H1 (cell line): ENCODE measurements at places on chromosomes 1 and 21. TPM values are rescaled to one million over a fixed set of nuclear protein-coding genes. Genes with fewer than 3 reads are reported as not detected.

DNA sequence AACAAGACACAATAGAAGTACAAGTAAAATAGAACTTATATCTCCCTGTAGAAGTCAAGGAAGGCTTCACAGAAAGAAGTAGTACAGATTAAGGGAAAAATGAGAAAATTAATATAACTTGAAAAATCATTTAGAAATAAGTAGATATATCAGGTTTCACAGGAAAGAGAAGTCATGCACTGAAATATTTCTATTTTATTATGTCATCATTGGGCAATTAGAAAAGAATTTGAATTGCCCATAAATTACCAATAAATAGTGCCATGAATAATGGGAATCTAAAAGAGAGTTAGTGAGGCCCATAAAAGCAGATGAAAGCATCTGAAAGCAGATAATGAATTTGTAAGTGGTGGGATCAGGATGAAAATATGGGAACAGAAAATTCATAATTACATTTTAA is 1597.8 kb downstream of the PLA2G4A start:
- H3K36me3 ChIP-seq: no peaks in the 10 kb centered on the region
- no peaks in the 10 kb centered on the region for H3K4me1 ChIP-seq
- H3K27ac ChIP-seq: no peak overlapping the region

DNA sequence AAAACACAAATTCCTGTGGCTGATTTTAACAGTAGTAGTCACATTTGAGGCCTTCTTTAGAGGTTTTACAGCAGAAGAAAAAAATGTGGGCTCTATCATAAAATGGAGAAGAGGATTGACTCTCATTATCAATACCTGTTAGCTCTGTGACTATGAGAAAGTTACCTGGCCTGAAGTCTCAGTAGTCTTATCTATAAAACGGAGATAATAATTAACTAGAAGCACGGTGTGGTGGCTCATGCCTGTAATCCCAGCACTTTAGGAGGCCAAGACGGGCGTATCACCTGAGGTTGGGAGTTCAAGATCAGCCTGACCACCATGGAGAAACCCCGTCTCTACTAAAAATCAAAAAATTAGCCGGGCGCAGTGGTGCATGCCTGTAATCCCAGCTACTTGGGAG is 90.4 kb upstream of the PLPPR4 start:
- DNase-seq: no peak
- H3K4me1 ChIP-seq: no peaks in the 10 kb centered on the region
- no peaks in the 10 kb centered on the region for H3K36me3 ChIP-seq
- H3K4me3 ChIP-seq: no peak overlapping the region

- DNase-seq: no peak
- H3K4me3 ChIP-seq: no peak overlapping the region
- no peaks in the 10 kb centered on the region for H3K27me3 ChIP-seq
- H3K27ac ChIP-seq: no peak overlapping the region
These were observed 125.3 kb downstream of the RPS6KC1 start for GRCh38 chr1:213176341-213176740.

NBL1 gene
- total RNA-seq: 9.7 and 10.4 TPM in 2 replicates

S100A16 gene
- 14.7 and 14.9 TPM in 2 replicates for total RNA-seq
